HT-29 (cell line): ENCODE measurements at places on chromosomes 6 and 20. TPM values are rescaled to one million over a fixed set of nuclear protein-coding genes. Genes with fewer than 3 reads are reported as not detected.

- DNase-seq, result peak; percentile 90
These were observed 20.3 kb upstream of the HLA-DRB1 start for GRCh38 chr6:32609731-32610640.

DNA sequence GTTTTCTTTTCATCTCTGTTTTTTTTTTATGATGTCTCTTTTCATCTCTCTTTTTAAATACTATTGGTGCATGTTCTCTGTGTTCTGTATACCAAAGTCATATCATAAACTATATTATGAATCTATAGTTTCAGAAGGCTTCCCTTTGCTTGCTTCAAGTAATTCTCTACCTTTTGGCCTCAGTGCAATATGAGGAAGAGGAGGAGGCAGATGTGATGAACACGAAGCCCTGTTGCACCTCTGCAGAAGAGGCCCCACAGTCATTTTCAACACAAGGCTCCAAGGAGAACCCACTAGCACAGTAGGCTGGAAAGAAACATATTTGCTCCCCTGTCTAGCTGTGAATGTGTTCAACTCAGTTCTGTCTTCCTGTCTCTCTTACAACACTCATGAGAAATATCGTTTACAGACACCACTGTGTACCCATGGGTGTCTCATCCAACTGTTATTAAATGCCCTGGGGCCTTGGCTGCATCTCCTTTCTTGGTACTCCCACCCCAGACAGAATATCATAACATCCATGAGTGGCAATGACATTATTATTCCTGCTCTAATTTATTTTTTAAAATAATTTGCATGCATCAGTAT, 122.6 kb upstream of the SHLD1 start:
- no peak for DNase-seq

- no peak for DNase-seq
These were observed 209.6 kb downstream of the ERMARD start for GRCh38 chr6:169960886-169961611.

DNA sequence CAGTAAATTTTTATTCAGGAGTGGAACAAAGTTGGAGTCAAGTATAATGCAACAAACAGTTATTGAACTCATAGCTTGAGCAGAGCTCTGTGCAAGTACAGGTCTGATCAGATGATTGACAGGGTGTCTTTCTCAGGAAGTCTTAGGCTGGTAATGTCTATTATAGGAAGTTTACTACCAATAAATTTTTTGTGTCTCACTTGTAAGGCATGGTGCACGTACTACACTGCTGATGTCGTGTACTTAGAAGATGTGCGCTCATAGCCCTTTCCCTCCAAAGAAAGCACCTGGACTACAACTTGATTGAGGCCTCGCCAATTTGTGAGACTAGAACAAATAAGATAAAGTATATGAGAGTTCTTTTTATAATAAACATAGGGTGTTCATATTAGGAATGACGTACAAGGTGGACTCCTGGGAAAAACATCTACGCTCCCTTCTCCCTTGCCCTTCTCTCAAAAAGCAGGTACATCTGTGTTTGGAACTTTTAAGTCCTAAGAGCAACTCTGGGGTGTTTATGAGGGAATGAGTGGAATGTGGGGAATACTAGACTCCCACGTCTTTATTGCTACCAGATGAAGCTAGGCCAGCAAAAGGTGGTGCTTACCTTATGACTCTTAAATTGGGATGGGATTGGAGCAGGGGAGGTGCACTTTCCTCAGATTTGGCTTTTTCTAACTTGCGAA, 1.5 kb downstream of the NDUFAF5 start:
- DNase-seq, result no peak

GRCh38 chr20:57034001-57034400, 232.4 kb downstream of the BMP7 start:
- no peak for DNase-seq

- no peak for DNase-seq
These were observed 12.5 kb downstream of the TFAP2B start for GRCh38 chr6:50831186-50831585.

DNA sequence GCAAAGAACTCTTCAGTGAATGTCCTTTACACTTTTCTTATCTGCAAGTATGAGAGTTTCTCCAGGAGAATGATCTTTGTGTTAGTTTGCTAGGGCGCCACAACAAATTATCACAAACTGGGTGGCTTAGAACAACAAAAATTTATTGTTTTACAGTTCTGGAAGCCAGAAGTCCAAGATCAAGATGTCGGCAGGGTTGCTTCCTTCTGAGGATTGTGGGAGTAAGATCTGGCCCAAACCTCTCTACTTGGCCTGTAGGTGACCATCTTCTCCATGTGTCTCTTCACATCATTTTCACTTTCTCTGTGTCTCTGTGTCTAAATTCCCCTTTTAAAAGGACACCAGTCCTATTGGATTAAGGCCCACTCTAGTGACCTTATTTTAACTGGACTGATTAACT, 103.0 kb downstream of the ADTRP start:
- DNase-seq, result no peak

DNA sequence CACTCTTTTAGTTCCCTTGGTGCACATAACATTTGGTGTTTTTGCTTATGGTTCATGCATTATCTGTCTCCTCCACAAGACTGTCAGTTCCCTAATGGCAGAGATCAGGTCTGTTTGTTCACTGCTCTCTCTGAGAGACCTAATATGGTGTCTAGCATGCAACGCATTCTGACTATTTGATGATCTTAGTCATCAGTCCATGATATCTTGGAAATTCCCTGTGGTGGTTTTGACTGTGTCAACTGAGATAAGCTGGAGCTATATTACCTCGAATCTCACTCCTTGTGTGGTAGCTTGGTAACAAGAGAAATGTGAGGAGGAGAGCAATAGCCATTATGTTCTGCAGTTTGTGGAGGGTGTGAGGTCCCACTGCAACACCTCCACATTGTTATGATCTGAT, 229.8 kb downstream of the FRK start:
- no peak for DNase-seq

GRCh38 chr6:153170511-153170910, 39.4 kb upstream of the RGS17 start:
- DNase-seq, result peak; percentile 21

- no peak for DNase-seq
These were observed 56.1 kb downstream of the HDDC2 start for GRCh38 chr6:125245523-125246264.

- DNase-seq, result no peak
These were observed 217.2 kb downstream of the IBTK start for GRCh38 chr6:82030301-82030700.

DNA sequence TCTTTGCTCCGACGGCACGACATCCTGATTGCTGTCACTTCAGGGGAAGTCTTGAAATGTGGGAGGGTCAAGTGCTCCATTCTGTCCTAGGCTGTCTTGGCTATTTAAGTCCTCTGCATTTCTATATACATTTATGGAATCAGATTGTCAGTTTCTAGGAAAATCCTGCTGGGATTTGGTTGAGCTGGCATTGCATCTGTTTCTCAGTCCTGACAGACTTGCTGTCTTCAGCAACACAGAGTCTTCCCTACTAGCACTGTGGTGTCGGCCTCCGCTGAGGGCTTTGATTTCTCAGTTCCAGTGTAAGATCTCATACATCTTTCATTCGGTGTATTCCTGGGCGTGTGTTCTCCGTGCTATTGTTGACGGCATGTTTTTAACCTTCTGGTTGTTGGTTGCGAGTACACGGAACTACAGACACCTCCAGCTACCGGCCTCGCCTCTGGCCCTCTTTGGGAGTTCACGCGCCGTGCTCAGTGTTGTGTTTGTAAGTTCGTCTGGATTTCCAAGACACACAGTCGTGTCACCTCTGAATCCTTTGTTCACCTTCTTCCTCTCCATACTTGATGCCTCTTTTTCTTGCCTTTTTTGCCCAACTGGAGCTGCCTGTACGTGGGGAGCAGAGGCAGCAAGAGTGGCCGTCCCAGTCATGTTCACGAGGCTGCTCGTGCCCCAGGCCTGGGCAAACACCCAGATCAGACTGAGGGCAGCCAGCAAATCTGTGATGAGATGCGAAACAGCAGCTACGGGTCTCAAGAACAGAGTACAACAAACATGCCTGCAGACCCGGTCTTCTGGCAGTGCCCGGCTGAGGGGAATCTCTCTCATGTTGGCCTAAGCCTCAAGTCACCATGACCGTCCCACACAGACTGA, 92.8 kb downstream of the TAF4 start:
- DNase-seq, result no peak

DNA sequence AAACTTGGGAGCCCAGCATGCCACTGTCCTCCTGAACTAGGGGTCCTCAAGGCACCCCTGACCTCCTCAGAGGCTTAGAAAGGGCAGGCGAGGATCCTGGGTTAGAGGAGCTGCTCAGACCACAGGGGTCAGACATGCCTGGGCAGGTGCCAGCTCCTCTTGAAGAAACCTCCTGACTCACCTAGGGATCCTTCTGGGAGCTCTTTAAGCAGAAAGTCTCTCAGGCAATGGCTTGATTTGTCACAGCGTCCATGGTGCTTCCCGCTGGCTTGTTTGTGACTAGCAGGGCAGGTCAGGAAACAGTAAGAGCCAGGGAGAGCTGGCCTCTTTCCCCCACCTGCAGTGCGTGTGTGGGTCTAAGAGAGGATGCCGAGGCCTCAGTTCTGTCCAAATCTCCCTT, 174.5 kb upstream of the SNX9 start:
- no peak for DNase-seq

- no peak for DNase-seq
These were observed 134.6 kb upstream of the ECI2 start for GRCh38 chr6:4270001-4270400.

- DNase-seq, result peak; percentile 51
These were observed 99.5 kb upstream of the BHLHE23 start for GRCh38 chr20:63106108-63106764.

GRCh38 chr6:155103816-155104366, 108.8 kb downstream of the TIAM2 start:
- DNase-seq, result no peak

- no peak for DNase-seq
These were observed 246.0 kb upstream of the SPTLC3 start for GRCh38 chr20:12762725-12763124.

DNA sequence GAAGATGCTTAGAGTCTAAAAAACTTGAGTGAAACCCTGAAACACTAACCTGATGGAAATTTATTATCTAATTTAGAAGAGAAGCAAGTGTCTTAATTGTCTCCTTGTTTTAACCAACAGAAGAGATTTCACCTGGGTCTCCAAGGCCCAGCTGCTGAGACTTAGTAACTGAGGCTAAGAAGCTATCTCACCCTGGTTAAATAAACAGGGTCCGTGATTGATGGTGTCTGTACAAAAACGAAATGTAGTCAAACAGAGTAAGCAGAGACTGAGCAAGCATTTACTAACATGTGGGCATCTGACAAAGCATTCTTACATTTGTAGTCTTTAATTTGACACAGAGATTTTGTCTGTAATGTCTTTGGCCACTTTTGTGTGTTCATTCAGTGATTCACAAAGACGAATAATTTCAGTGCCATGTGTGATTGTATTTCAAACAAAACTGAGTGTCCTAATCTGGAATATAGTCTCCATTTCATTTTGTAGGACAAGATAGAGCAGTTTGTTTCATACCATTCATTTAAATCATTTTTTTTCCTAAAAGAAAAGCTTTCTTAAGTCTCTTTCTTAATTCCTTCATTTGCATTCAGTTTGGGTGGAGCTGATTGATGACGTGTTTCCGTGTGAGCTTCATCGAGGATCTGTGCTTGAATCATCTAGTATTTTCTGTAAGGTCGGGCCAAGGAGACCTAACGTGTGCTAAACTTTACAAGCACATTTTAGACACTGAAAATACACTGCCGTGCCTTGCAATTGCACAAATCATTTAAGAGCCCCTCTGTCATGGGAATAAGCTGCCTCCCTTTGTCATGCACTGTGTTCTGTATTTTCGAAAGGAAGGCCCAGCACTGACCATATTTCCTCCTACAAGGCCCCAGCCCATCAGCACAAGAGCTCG, 170.6 kb upstream of the QKI start:
- DNase-seq, result no peak

GRCh38 chr6:111949546-111949945, 76.3 kb upstream of the FYN start:
- no peak for DNase-seq

DNA sequence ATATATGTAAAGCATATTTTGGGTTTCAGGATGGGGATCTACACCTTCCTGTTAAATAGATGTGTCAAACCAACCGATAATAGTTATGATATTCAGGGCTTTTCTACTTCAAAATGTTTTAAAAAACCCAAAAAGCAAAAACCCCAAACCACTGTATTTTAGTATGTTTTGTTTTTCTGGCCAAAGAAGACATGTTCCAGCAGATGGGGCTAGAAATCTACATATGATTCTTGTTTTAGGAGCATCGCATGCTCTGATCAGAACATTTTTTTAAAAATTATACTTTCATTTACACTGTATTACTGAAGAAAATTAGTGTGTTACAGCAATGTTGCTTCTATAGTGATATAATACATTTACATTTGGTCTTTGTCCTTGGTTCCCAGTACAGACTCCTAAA, 11.0 kb downstream of the RMND1 start:
- DNase-seq, result no peak

DNA sequence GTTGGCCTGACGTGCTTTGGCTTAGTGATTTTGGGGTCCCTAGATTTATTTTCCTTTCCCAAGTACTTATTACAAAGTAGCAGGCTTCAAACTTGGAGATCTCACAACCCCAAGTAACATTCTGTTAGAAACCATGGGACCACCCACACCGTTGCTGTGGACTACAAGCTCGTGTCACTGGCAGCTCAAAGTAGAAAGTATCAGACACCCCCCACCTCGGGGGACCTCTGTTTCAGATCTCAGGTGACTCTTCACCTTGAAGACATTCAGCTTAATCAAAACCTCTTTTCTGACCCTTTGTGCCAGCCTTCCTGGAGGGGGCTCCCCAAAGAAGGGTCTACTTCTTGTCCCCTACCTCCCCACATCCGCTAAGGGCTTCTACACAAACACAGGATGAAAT, 15.7 kb upstream of the MYT1 start:
- DNase-seq, result no peak

DNA sequence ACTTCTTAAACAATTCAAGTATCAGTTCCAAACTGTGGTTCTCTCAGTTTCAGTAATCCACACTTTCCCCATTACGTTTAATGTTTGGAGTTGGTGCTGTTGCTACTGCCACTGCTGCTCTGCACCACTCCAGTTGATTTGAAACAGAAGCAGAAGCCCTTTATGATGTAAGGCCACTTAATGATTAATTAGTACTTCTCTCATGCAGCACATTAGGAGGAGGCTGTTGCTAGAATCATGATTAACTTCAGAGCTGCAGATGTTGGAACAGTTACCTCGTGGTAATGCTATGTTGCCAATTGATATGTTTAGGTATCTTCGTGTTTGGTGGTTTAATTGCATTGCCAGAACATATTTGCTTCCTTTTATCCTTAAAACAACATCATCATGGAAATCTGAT, 986.2 kb upstream of the CITED2 start:
- no peak for DNase-seq

- DNase-seq, result no peak
These were observed 117.6 kb downstream of the UTRN start for GRCh38 chr6:144402750-144403149.

GRCh38 chr20:24106150-24106800, 117.7 kb upstream of the GGTLC1 start:
- no peak for DNase-seq

- no peak for DNase-seq
These were observed 9.8 kb downstream of the RBM38 start for GRCh38 chr20:57400821-57401564.

The METTL24 gene
- total RNA-seq, result not detected in 2 replicates

The PRDM13 gene
- total RNA-seq, result not detected in 2 replicates

The NCR2 gene
- total RNA-seq, result not detected in 2 replicates

The THBD gene
- not detected in 2 replicates for total RNA-seq

The DNAH8 gene
- total RNA-seq, result under 0.01 TPM in 1 of 2 replicates, not detected in the other

The MYCT1 gene
- total RNA-seq, result not detected in 2 replicates

The HCK gene
- not detected in 2 replicates for total RNA-seq

The ACOT13 gene
- total RNA-seq, result 8.7 and 9.9 TPM in 2 replicates

The HAO1 gene
- total RNA-seq, result not detected in 2 replicates

The BANF2 gene
- not detected in 2 replicates for total RNA-seq

The PPP1R3G gene
- 0.03 TPM in 1 of 2 replicates, not detected in the other for total RNA-seq

The ADGRF1 gene
- total RNA-seq, result 7.6 and 9.1 TPM in 2 replicates

The ALDH8A1 gene
- total RNA-seq, result not detected in 2 replicates
